Suprapubic skin (tissue), 4 donors: ENCODE measurements at places on chromosomes 5 and 9.

GRCh38 chr9:98838155-98838867, 30.8 kb downstream of the GALNT12 start:
- DNase-seq = no peak

DNA sequence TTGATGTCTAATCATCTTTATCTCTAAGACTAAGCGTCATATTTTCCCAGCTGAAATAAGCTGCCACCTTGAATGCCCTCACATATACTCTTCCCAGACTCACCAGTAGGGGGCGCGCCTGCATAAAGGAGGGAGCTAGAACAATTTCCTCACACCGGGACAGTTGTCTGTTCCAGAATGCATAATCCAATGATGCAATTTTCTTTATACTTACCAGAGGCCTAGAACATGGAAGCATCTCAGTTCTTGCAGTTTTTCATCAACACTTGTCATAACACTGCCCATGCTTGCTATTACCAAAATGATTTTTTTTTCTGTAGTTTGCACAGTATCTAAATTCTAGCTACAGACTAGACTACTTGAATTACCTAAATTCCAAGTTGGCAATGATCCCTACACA, 203.9 kb downstream of the FRMD3 start:
- DNase-seq = peak; percentile 83

GRCh38 chr5:133921979-133922378, 46.4 kb downstream of the C5orf15 start:
- no peak for DNase-seq

- DNase-seq = no peak
Measured at GRCh38 chr9:134338394-134339182, 12.3 kb downstream of the RXRA start.

DNA sequence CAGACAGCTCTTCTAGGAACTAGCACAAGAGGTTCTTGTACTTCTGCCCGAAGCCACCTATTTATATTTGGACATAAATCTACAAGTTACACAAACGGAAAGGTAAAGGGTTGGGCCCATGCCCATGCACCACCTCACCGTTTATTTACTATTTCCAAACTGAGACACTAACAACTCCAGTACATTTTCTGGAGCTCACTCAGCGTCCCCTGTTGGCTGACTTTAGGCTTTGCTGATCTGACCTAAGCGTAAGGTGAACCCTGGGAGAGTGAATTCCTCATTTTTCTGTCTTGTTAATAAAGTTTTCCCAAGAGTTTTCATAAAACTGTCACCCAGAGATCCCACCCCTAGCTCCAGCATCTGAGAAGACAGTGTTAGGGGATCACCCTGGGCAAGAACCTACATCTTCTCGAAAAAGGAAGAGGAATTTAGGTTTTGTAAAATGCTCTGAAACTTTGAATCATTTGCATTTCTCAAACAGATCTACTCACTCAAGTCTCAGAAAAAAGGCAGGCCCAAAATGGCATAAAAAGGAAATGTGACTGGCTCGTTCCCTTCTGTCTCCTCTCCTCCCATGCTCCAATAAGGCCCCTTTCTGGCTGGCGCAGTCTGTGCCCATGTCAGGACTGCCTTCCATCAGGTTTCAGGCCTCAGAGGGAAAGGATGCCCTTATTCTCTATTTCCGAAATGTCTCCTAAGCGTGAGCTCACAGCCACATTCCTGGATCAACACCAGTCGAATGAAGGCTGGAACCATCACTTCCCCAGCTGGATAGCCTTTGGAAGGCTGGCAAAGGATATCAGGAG, 201.3 kb downstream of the FANCC start:
- no peak for DNase-seq

DNA sequence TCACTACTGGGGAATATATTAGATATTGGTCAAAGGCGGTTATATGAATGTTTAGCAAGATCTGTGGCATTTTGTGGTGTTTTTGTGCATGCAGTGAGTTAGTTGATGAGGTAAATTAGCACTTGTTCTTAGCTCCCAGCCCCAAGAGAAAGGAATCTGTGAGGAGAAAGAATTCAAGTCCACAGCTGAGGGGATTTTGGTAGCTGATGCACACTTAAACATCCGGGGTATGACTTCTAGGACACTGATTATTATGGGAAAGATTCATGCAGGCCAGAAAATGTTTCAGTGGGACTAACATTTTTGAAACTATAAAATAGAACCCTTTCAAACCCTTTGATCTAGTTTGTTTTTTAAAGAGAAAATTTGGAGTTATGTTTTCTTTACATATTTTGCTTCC, 118.2 kb upstream of the RPS23 start:
- DNase-seq = no peak
